ENCODE measurements at places on chromosomes 7 and 10.

DNA sequence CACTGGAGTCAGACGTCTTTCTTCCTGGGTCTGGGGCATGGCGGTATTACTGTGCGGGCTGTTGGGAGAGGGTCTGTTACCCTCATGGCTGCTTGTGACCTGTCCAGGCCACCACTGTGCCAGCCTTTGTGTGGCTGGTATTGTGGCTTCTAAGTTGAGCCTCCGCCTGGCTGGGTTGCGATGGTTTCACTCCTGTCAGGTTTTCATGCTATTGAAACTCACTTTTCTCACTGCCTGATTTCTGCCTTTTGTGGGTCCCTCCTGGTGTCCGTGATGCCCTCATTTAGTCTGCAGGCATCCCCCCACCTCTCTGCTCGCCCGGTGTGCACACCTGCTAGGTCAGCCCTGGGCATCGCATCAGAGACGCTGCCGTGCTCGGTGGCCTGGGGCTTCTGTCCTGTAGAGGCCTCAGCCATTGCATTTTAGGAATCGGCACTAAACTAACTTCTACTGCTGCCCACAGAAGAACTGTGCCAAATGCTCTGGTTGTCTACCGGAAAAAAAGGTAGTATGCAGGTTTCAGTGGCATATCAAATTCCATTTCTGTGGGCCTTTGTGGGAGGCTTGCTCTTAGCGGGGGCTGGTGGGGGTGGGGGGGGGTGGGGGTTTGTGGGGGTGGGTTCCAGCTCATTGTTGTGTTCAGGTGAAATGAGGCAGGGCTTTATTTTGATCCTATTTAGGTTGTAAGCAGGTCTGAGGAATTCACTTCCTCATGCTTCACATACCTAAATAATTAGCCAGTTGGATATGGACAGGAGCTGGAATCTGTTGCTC lies 64.3 kb downstream of the MGMT start:
- no peak for DNase-seq

DNA sequence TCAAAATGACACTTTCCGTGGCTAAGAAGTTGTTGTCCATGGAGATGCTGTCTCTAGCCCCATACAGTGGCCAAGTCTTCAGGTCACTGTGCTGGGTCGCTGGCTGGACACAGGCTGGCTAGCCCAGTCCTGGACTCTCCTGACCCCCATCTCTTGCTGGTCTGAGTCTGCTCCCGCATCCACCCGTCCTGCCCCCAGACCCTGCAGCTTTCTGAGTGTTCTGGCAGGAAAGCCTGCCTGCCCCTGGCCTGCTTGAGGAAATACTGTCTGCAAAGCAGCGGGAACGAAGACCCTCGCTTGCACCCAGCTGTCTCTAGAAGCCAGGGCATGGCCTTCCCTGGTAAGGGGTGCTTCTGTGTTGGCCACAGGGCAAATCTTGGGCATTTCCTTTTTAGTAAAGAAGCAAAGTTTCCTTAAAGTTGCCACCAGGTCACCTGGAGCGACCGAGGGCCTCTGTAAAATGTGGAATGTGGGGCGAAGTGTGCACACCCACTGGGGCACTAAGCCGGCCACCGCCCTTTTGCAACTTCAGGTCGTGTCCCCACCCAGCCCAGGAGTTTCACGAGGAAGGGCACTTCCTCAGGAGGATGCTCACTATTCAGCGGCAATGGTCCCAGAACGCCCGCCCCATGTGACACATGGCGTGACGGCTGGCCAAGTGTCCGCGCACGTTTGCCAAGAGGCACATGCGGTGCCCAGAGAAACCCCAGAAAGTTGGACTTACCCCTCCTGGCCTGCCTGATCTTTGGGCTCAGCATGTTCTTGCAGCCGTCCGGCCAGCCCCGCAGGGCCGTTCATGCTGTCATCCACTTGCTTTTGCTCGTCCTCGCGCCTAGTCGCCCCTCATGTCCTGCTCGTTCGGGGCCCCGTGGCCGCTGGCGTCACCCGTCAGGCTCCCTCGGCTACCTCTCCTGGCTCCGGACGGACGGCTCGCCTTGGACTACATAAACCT lies 558 bp downstream of the ARHGAP22 start:
- DNase-seq, result no peak

GRCh38 chr7:151020231-151020630 lies 4.1 kb downstream of the ATG9B start:
- no peak for DNase-seq

GRCh38 chr7:128796327-128796726 lies 4.6 kb downstream of the CCDC136 start:
- no peak for DNase-seq

DNA sequence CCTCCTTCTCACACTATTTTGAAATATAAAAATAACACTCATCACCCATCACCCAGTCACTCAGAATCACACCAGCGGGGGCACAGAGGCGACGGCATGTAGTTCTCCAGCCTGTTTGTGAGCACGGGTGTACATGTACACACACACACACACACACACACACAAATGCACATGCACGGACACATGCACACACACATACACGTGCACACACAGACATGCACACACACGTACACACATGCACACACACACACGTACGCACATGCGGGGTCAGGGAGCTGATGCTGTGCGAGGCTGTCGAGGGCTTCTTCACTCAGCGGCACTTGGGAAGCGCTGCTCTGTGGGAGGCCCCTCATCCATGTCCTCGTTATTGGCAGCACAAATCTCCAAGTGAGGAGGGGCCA lies 178.8 kb downstream of the ELFN1 start:
- DNase-seq, result no peak

DNA sequence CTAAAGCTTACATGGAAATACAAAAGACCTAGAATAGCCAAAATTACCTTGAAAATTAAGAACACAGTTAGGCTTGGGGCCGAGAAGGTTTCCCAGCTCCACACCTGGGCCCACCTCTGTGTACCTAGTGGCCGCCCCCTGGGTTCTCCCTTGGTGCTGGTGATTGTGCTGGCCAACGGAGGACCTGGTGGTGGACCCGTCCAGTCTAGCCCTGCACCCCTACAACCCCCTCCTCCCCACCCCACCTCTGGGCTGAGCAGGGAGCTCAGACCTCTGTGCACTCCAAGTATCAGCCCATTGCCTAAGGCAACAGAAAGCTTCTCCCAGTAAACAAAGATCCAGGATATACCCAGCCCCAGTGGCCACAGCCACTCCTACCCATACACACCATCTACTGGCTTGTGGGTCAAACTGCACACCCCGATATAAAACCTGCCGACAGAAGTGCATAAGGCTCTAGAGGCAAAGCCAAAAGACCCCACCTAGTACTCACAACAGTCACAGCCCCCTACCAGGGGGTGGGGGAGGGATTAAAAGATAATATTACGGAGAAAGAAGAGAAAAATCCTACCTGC lies 105.0 kb upstream of the DIP2C start:
- DNase-seq, result no peak

GRCh38 chr10:7320072-7320471 lies 90.8 kb downstream of the SFMBT2 start:
- DNase-seq, result no peak

- DNase-seq, result no peak
Measured at GRCh38 chr10:11293332-11293731, 275.7 kb downstream of the CELF2 start.

DNA sequence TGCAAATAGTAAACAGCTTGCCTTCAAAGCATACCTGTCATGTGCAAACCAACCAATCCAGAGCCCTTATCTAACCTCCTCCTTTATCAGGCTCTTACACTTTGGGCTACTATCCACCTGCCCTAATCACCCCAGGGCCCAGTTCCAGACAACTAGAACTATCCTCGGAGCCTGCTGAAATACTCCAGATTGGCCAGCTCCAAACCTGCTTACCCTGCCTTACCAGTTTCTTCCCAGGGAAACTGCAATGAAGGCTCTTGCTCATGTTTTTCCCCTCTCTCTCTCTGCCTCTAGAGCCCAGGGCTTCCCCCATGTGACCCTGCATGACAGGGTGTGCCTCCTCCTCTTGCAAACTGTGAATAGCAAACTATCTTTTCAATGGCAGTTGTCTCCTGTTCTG lies 81.4 kb upstream of the CAPZA2 start:
- DNase-seq, result no peak

GRCh38 chr7:30306976-30307375 lies 22.6 kb downstream of the ZNRF2 start:
- DNase-seq, result no peak

DNA sequence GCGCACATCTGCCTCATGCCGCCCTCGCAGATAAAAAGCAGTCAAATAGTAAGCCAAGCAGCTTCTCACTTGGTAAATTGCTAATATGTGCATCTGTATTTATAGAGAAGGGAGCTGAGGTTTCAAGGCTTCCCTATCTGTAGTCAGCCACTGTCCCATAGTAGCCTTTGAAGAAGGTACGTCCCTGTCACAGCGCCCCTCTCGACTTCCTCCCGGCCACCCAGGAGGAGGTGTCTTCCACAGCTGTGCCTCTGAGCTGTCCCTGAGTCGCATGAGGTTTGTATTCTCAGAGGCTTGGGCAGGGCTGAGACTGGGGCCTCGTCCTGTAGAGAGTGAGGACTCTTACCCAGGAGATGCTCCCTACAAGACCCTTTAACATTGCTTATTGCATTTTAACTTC lies 49.0 kb downstream of the SPOCK2 start:
- DNase-seq, result no peak

GRCh38 chr10:101351477-101351876 lies 2.5 kb upstream of the BTRC start:
- DNase-seq, result no peak

GRCh38 chr7:129176916-129177710 lies 11.3 kb upstream of the SMO start:
- no peak for DNase-seq

- no peak for DNase-seq
Measured at GRCh38 chr7:73879977-73880681, 19.2 kb downstream of the TMEM270 start.

GRCh38 chr7:89072081-89072480 lies 276.5 kb upstream of the TEX47 start:
- DNase-seq, result no peak

DNA sequence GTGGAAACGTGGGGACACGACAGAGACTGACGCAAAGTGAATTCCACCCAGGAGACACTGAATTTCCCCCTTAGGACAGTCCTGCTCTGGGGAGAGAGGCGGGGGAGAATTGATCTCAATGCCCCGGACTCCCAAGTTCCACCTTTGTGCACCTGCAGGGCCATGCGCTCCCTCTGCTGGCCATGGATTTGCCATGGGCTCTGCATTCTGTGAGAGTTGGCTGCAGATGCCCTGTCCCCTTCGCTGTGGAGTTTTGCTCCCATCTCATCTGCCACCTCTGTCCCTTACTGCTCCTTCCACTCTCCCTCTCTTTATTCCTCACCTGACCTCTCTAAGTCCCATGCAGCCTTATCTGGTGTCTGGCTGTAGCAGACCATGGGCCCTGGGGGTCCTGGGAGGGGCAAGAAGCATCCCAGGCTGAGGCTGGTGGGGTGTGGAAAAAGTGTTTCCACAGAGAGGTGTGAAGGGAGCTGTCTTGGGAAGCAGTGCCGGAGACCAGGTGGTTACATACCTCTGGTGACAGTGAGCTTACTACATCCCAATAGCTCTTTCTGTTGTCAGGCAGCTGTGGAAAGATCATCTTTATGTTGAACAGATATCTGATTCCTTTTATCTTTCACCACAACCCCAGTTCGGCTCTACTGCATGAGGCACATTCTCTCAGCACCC lies 14.3 kb downstream of the GHRHR start:
- DNase-seq, result no peak

GRCh38 chr7:85074016-85074415 lies 112.8 kb downstream of the SEMA3D start:
- no peak for DNase-seq

- no peak for DNase-seq
Measured at GRCh38 chr10:121362026-121362425, 236.2 kb downstream of the FGFR2 start.

DNA sequence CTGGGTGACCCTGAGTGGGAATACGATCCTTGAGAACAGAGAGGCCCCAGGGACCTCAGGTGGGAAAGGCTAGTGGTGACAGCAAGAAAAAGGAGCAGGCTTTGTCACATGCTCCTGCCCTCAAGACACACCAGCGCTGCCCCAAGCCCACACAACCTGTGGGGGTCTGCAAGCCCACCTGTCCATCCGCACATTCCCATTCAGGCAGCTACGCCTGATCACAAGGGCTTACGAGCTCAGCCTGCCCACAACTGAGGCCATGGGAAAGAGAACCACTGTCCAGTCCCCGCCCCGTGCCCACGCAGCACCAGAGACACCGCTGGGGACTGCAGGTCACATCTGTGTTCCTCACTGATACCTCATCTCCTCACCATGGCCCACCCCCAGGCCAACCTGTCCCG lies 26.7 kb downstream of the EBF3 start:
- no peak for DNase-seq

DNA sequence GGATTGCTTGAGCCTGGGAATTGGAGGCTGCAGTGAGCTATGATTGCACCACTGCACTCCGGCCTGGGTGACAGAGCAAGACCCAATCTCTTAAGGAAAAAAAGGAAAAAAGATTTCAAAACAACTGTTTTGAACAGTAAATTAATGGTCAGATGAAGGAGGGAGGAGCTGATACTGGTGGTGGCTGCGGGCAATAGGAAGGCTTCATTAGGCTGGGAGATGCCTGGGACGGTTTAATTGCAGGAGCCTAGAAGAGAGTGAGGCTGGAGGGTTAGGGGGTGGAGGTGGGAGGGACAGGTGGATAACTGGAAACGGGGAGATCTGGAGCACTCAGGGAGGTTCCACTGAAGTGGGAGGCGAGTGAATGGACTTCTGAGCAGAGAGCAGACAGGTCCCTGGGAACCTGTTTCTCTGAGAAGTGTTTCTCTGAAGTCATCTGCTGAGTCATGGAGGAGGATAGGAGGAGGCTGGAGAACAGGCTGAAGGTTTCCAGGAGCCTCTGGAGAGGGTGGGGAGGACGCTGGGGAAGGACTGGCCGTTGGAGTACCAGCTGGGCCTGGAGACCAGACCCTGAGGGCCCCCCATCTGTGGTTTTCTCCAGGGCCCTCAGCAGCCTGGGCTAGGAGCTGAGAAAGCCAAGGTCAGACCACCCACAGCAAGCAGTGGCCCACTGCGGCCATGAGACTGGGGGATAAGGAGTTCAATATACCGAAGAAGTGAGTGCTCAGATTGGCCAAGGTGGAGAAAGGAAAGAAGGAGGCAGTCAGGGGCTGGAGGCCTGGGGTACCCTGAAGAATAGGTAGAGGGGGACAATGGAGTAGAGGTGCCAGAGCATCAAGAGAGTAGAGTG lies 14.4 kb upstream of the YWHAG start:
- DNase-seq, result no peak

DNA sequence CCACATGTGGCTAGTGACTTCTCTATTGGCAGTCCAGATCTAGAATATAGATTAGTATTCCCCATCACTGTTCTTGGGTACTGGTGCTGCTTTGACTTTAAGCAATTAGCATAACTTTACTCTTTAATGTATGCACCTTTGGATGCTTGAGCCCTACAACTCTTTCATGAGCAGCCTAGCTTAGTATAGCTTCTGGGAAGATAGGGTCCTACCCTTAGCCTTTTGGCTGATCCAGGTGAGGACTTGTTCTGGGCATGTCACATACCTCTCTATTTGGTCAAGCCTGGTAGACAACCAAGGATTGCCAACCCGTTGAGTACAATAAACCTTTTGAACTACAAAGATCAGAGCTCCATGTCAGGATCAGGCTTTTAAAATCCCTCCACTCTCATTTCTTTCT lies 17.7 kb downstream of the PCGF5 start:
- no peak for DNase-seq

GRCh38 chr10:43857206-43857930 lies 208.7 kb upstream of the ZNF32 start:
- DNase-seq, result no peak

- DNase-seq, result no peak
Measured at GRCh38 chr10:103563231-103564115, 70.0 kb downstream of the NEURL1 start.

- no peak for DNase-seq
Measured at GRCh38 chr7:23712368-23713284, 2.6 kb downstream of the STK31 start.

GRCh38 chr7:95421000-95421846 lies 13.6 kb downstream of the PON2 start:
- no peak for DNase-seq

All from cerebellar nuclear complex (tissue), 1 donor.